Activated CD4-positive, alpha-beta T cell treated with anti-CD3 and anti-CD28 coated beads, Interleukin-2, amount 50 U/mL, for 24 hours (primary cell): ENCODE measurements at places on chromosomes 4 and X.

GRCh38 chrX:110146521-110146920 is 143.6 kb downstream of the TMEM164 start:
- no peak for DNase-seq

DNA sequence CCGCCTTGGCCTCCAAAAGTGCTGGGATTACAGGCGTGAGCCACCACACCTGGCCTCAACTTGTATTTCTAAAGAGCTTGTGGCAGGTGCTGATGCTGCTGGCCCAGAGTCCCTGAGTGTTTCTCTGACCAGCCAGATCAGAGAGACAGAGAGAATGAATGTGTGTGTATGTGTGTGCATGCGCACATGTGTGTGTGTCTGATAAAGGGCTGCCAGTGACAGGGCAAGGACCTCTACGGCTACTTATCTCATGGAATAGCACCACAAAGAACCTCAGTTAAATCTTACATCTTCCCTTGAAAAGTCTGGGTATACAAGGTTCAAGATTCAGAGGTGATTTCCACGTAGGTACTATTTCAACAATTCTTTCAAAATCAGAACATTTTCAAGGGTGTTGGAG is 86.0 kb downstream of the SCD5 start:
- no peak for DNase-seq

DNA sequence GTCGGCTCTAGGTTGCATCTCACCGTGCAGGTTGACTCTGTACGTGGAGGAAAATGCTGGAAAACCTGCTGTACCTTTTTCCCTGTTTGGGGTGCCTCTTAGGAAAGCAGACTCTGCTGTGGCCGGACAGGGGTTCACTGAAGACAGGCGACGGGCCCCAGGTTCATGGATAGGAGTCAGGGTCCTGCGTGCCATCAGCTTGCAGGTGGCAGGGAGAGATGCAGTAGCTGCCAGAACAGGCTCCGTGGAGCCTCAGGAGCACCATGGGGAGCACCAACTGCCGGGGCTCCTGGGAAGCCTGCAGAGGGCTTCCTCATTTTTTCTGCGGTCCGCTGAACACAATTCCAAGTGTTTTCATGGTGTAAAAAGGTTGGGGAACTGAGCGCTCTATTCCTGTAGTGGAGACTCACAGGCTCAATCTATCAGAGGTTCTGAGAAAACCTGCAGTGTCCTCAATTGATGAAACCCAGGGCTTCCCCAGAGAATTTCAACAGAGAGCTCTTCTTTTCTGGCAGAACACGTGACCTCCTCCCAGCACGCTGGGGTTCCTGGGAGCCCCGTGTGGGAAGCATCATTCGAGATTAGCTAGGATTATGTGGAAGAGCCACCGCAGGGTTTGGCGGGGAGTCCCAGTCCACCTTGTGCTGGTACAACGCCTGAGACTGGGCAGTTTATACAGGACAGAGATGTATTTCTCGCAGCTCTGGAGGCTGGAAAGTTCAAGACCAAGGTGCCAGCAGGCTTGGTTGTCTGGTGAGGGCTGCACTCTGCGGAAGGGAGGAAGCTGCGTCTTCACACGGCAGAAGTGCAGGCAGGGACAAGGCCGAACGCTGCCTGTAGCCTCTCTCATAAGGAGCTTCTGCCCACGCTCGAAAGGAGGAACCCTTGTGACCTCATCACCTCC is 1.6 kb downstream of the HTRA3 start:
- DNase-seq, result no peak

GRCh38 chr4:115356176-115356575 is 242.8 kb upstream of the NDST4 start:
- no peak for DNase-seq

DNA sequence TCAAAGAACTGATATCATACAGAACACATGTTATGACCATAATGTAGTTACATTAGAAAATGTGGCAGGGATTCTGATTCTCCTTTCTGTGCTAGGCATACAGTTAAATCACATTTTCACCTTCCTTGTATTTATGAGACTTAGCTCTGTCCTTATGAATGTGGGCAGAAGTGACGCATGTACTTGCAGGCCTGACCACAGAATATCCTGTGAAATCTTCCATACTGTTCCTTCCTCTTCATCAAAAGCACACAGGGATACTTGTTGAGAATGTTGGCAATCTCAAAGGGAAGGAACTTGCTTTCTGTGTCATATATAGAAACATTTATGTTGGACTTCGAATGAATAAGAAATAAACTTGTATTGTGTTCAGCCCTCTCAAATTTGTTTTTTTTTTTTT is 17.2 kb upstream of the MYOZ2 start:
- DNase-seq, result no peak

DNA sequence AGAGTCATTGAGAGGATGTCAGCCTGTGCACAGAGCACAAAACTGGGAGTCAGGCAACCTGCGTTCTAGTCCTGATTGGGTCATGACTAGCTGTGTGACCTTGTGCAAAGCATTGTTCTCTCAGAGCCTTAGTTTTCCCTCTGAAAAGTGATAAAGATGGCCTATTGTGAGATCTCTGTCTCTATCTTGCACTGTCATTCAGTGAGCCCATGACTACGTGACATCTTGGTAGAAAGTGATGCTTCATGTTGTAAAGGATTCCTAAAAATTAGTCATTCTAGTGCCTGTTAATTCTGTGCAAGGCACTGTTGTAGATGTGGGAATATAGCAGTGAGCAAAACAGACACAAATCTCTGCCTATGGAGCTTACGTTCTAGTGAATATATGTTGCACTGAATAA is 2.5 kb downstream of the PGRMC1 start:
- no peak for DNase-seq

DNA sequence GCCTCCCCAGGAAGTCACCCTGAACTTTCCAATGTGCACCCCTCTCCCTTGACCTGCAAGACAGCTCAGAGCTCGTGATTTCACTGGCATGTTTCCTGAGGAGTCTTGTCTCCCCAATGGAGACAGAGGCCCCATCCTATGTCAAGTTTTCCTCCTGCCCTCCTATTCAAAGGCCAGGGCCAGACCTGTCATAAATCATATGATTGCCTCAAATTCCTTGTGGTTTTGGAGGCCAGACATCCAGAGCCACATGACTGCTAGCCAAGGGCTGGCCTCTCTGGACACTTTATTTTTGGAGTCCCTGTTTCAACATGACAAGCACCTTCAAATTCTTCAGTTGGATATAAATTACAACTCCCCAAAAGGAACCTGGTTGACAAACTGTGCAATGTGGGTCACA is 76.0 kb upstream of the TFDP3 start:
- no peak for DNase-seq

DNA sequence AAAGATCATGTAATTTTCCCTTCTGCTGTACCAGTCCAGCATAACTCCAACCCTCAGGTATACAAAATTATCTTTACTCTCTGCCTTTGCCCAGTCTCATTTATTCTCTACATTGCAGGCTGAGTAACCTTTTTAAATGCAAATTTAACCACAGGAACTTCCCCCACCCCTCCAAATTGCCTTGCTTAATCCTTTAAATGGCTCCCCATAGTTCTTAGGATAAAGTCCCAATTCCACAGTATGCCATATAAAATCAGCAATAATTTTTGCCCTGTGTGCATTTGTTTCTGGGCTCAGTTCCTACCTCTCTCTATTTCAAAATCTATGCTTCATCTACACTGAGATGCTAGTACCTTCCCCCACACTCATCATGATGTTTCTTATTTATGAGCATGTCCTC is 879.7 kb downstream of the RPA4 start:
- no peak for DNase-seq

DNA sequence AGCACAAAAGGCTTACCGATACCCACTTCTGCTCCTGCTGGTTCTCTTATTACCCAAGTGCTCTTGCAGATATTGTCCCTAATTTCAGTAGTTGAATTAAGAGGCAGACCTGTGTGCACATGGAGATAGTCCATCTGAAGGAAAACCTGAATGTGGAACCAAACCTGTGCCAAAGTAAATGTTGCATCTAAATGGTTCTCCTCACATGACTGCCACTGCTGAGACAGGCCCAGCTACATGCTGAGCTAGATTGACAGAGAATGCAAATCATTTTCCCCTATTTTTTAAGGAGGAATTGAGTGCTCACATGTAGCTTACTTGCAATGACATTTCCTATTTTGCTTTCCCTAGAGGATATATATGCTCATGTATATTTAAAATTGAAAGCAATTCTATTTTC is 609.1 kb upstream of the TECRL start:
- DNase-seq, result no peak

DNA sequence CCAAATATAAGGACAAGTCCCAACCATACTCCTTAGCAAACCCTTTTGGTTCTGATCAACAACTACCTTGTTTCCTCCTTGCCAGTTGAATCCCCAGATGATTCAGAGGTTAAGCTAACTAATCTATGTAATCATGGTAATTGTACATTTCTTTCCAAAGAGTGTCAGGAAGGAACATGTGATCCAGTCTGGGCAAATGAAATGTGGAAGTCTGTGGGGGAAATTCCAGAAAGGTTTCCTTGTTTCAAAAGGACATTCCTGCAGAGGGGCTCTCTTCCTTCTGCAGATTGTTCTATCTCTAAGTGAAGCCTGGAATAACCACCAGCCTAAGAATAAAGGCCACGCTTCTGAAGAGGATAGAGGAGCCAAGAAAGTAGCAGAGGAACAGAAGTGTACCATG is 7.0 kb downstream of the PRSS12 start:
- DNase-seq, result no peak

- DNase-seq, result no peak
These were observed 175.7 kb upstream of the TBC1D9 start for GRCh38 chr4:140931911-140932310.

DNA sequence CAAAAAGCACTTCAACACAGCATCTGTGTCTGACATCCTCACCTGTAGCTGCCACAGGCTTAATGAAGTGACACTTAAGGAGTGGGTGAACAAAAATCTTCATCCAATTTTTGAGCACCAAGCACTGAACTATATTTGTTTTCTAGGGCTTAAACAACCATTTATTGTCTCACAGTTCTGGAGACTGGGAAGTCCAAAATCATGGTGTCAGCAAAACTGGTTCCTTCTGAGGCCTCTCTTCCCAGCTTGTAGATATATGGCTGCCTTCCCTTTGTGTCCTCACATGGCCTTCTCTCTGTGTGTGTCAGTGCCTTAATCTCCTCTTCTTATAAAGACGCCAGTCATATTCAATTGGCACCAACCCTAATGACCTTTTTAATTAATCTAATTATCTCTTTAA is 189.2 kb upstream of the CLNK start:
- no peak for DNase-seq

GRCh38 chr4:3303565-3303824 is 10.7 kb downstream of the RGS12 start:
- DNase-seq, result no peak

DNA sequence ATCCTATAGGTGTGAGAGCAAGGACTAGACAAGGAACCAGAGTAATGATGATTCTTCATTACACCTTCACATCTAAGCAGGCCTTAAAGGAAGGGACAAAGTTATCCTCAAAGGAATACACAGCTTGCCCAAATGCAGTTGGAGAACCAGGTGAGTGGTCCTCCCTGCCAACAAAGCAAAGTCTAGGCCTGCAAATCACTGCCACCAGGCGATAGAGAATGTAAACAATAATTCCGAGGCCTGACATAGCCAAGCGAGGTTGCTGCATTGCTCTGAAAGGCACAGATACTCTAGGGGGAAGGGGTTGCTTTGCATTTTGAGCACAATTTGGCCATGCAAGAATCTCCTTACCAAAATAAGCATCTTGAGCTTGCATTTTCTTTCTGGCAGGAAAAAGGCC is 178.2 kb upstream of the FAT1 start:
- no peak for DNase-seq

- DNase-seq, result no peak
These were observed 51.3 kb upstream of the TMPRSS11F start for GRCh38 chr4:68180849-68181526.

DNA sequence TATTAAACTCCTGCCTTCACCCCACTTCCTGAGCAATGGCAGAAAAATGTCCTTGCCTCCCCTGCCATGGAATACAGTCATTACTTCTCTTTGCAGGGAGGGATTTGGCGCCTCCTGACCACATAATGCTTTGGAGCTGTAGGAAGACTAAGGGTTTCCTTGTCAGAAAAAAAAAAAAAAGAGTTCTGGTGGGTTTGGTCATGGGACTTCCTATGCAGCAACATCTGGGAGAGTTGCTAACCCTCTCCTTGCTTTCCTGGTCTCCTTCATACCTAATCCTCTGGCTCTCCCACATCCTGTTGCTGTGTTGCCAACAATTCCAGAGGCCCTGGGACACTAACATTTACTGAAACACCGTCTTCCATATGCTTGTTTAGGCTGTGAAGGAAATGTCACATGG is 75.1 kb upstream of the MBNL3 start:
- no peak for DNase-seq

DNA sequence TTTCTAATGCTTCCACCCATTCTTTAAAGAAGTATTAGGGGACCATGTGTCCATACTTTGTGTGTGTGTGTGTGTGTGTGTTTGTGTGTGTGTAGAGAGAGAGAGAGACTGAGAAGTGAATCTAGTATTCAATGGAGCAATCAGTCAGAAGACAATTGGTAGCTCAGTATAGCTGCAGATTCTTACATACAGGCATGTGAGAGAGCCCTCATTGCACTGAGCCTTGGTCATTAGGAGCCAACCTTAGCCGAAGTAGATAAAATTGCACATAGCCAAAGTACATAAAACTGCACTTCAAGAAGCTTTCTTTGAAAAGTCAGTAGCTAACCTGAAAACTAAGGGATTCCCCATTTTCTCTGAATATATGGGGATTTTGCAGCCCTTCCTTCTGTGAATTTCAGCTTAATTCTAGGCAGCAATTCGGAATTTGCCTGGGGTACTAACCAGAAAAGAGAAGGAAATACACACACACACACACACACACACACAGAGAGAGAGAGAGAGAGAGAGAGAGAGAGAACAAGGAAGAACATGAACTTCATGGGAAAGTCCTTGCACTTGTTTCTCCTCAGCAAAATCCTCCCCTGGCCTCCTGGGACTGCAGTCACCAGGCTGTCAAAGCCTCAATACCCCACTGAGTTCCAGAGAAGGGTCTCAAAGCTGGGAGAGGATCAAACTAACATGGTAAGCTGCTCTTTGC is 1.7 kb upstream of the PRDM8 start:
- no peak for DNase-seq

DNA sequence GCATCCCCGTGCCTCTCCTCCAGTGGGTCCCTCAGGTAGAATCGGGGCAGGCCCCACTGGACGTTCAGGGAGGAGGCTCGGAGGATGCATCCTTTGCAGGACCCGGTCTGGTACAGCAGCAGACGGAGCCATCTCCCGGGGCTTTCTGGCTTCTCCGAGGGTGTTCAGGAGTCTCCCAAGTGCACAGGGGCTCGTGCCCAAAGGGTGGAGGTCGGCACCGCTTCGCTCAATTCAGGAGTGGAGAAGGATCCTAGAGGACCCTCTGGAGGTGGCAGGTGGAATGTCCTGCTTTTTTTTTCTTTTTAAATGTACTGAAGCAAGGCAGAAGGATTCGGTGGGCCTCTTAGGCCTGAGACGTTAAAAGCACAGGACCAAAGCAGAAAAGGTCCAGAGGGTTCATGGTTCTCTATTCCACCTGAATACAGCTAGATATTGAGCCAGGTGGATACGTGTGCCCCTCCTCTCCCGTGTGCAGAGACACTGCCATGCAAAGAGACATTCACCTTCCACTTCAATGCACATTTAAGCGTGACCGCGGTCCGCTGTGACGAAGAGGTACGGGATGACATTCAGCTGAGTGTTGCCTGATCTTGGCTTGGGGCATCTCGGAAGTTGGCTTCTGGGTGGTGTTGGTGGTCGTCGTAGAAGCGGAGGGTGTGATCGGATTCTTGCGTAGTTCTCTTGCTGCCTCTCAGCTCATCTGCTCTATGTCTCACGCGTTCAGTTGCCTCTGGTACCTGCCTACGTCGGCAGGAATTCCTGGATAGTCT is 281.2 kb upstream of the AGTR2 start:
- DNase-seq, result no peak
